ENCODE measurements at places on chromosomes 5 and 9.

DNA sequence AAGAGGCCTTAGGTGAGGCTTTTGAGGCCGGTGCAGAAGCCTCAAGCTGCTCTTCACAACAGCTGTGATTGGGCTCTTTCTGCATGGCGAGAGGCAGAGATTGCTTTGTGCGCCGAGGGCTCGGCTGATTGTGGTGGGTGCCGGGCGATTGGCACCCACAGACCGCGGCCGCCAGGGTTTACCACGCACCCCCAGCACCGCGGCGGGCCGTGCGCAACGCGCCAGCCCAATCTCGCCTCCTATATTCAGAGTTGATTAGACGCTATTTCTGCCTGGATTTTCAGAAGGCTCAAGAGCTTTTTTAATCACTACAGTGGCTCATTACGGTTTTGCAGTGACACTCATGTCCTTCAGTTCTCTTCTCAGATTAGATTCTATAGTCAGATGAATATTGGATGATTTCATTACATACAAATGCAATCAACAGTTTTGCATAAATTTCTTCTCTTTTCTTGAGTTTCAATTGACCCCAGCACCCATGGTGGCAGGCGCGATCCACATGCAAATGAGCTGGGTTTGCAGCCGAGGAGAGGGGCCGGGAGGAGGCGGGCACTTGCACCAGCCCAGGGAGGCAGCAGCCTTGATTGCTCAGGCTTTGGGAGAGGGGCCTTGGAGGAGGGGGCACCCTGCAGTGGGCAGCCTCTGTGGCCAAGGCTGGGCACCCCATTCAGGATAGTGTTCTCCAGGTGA is 33.8 kb upstream of the PTGS1 start:
- DNase-seq = no peak

GRCh38 chr5:148636353-148636752 is 18.0 kb downstream of the HTR4 start:
- no peak for DNase-seq

DNA sequence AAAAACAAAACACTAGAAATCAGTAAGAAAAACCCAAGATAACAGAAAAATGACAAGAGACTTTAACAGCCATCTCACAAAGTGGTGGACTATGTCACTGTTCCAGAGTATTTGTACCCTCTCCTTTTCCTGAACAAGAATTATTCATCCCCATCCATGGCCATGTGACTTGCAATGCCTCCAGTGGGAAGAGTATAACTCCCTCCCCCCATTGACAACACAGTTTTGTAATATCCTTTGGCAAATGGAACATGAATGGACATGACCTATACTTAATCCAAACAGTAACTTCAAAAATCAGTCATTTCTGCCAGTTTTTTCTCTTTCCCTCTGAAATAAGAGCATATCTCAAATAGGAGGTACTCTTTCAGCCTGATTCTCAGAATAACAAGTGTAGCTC is 33.9 kb downstream of the PTBP3 start:
- DNase-seq = no peak

- DNase-seq = no peak
Measured at GRCh38 chr5:167582283-167582682, 709.2 kb upstream of the WWC1 start.

DNA sequence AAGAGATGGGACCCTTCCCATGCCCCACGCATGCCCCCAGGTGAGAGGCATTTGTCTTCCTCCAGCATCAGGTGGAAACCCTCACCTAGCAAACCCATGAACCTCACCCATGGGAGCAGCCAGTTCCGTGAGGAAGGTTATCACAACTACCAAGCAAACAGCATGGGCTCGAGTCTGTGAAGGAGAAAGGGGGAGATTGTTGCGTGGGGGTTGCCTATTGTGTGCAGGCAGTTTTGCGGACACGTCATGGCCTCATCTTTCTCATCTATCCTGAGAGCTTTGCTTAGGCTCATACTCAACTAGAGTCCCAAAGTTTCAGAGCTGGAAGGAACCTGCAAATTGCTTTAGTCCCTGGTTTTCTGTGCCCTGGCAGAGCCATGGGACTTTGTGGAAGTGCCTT is 73.6 kb upstream of the TGFBR1 start:
- no peak for DNase-seq

DNA sequence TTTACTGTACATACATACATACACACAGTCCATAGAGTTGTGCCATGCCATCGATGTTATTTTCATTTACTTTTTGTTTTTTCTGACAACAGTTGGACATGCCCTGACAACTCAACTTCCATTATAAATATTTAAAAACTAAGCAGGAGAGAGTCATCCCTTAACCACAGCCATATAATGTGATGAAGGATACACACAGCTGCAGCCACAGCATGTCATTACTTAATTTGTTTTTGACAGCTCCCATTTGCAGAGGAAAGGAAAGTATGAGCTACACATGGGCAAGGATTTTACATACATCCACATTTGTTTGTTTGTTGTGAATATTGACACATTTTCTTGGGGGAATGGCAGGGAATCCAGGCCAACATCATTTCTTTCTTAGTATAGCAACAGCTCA is 91.5 kb upstream of the TUT7 start:
- no peak for DNase-seq

GRCh38 chr5:120098902-120099535 is 365.1 kb upstream of the PRR16 start:
- DNase-seq = no peak

GRCh38 chr5:145969714-145970092 is 33.3 kb downstream of the SH3RF2 start:
- DNase-seq = no peak

All from hindlimb muscle (tissue), 1 donor.